ENCODE measurements at places on chromosomes 2 and 18. TPM values are rescaled to one million over a fixed set of nuclear protein-coding genes. Genes with fewer than 3 reads are reported as not detected.

DNA sequence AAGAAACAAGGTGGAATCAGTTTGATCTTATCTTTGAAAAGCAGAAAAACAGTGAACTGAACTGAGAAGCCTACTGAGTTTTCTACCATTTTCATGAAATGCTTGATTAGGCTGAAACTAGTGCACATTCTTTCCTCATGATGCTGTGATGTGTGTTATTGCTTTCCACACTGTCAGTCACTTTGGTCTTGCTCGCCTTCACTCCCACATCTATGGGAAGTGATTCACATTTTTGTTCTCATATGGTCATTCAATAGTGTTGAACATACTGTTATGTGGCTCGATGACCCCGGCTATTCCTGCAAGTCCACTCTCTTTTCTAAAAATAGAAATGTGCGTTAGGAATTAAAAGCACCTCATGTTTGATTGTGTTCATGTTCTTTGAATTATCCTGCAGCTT lies 129.7 kb downstream of the TGIF1 start:
- no peak for DNase-seq
- no peaks in the 10 kb centered on the region for H3K27me3 ChIP-seq
- no peaks in the 10 kb centered on the region for H3K36me3 ChIP-seq
- H3K27ac ChIP-seq = no peak overlapping the region
- no peak overlapping the region for H3K4me3 ChIP-seq

Gene ANKAR
- total RNA-seq = 3.4 TPM

Gene POTEJ
- not detected for total RNA-seq

DNA sequence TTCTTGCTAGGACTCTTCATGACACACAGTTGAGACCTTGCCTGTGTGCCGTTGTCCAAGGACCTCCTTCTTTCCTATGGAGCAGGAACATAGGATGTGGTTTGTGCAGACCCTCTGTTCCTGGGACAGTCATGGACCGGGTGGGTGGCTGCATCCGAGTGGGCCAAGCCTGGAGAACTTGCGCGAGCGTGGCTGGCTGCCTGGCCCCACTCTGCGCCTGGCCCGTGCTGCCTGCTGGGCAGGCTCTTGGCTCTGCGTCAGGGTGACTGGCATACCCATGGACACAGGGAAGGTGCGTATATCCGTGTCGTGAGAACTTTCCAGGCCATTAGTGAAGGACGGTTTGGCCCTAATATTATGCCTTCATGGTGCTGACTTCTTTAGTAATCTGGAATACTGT lies 68.2 kb downstream of the DCDC2C start:
- peaks cover 12% of the 10 kb centered on the region for H3K27me3 ChIP-seq
- no peak for DNase-seq
- no peak overlapping the region for H3K27ac ChIP-seq
- no peaks in the 10 kb centered on the region for H3K36me3 ChIP-seq
- no peak overlapping the region for H3K4me3 ChIP-seq
- no peaks in the 10 kb centered on the region for H3K4me1 ChIP-seq

- no peak for DNase-seq
- no peaks in the 10 kb centered on the region for H3K27me3 ChIP-seq
- H3K36me3 ChIP-seq = no peaks in the 10 kb centered on the region
- H3K4me3 ChIP-seq = no peak overlapping the region
These were observed 11.4 kb downstream of the TCF23 start for GRCh38 chr2:27160191-27160590.
